ENCODE measurements at places on chromosomes 2 and 18.

- no peaks in the 10 kb centered on the region for H3K36me3 ChIP-seq
- peaks cover 20% of the 10 kb centered on the region for H3K27me3 ChIP-seq
- no peak overlapping the region for H3K4me3 ChIP-seq
- H3K4me1 ChIP-seq: no peaks in the 10 kb centered on the region
These were observed 213.9 kb downstream of the TFCP2L1 start for GRCh38 chr2:121071034-121071504.

GRCh38 chr2:12890481-12890991, 173.8 kb downstream of the TRIB2 start:
- DNase-seq: no peak
- no peaks in the 10 kb centered on the region for H3K4me1 ChIP-seq
- H3K4me3 ChIP-seq: no peak overlapping the region
- H3K36me3 ChIP-seq: peaks cover 5% of the 10 kb centered on the region
- no peak overlapping the region for H3K27ac ChIP-seq
- peaks cover 11% of the 10 kb centered on the region for H3K27me3 ChIP-seq

- no peaks in the 10 kb centered on the region for H3K36me3 ChIP-seq
- no peak overlapping the region for H3K27ac ChIP-seq
- no peaks in the 10 kb centered on the region for H3K4me1 ChIP-seq
- H3K4me3 ChIP-seq: no peak overlapping the region
These were observed 265.5 kb downstream of the EIPR1 start for GRCh38 chr2:3112131-3112530.

DNA sequence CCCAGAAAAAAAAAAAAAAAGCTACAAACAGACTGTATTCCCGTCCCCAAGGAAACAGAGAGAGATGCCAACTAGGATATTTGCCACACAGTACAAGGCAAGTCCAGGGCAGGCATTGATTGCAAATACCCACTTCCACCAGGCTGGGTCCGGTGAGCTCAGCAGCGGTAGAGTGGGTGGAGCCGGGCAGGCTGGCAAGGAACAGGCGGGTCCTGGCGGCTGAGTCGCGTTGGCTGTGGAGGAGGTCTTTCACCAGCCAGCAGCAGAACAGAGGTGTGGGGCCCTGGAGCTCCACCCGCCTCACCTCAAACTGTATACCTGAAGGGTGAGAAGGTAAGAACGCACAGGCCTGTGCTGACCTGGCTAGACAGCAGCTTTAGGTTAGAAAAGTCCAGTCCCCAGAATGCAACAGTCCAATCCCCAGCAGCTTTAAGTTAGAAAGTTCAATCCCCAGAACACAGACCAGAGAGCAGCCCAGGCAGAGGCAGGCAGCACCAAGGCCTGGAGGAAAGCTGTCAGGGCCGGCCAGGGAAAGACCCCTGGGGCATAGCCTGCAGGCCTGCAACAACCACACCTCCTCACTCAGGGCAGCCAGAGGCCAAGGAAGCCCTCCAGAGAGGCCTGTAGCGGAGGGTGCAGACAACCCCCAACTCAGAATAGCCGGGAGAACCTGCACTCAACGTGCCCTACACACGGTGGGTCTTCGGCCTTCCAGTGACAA, 21.9 kb upstream of the MTERF4 start:
- peaks cover 56% of the 10 kb centered on the region for H3K36me3 ChIP-seq
- DNase-seq: no peak
- H3K4me3 ChIP-seq: no peak overlapping the region
- H3K27ac ChIP-seq: peak overlapping the region; percentile 69
- peaks cover 46% of the 10 kb centered on the region for H3K4me1 ChIP-seq
- no peaks in the 10 kb centered on the region for H3K27me3 ChIP-seq
